NK-92 treated with Interleukin-12 subunit alpha and Interleukin-12 subunit beta, amount 100 ng/mL, for 24 hours (cell line): ENCODE measurements at places on chromosomes 2 and 18.

GRCh38 chr2:69637923-69638322 lies 5.6 kb downstream of the AAK1 start:
- DNase-seq: no peak

DNA sequence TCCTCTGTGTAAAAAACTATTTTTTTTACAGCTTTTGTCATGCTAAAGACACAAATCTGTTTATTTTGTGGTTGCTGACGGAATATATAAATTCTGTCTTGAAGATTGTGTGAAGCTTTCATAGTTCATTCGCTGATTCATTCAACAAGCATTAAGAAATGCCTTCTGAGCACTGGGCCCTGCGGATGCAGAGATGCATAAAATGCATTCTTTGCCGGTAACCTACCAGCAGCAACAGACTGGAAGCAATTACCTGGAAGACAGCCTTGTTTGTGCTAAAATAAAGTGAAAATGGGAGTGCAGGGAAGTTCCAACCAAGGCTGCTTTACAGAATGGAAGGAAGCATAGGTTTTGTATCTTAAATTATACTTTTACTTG lies 119.7 kb downstream of the PMAIP1 start:
- no peak for DNase-seq

GRCh38 chr2:216031960-216032689 lies 18.8 kb upstream of the MREG start:
- no peak for DNase-seq

- no peak for DNase-seq
Measured at GRCh38 chr2:142315346-142315745, 184.5 kb upstream of the LRP1B start.

DNA sequence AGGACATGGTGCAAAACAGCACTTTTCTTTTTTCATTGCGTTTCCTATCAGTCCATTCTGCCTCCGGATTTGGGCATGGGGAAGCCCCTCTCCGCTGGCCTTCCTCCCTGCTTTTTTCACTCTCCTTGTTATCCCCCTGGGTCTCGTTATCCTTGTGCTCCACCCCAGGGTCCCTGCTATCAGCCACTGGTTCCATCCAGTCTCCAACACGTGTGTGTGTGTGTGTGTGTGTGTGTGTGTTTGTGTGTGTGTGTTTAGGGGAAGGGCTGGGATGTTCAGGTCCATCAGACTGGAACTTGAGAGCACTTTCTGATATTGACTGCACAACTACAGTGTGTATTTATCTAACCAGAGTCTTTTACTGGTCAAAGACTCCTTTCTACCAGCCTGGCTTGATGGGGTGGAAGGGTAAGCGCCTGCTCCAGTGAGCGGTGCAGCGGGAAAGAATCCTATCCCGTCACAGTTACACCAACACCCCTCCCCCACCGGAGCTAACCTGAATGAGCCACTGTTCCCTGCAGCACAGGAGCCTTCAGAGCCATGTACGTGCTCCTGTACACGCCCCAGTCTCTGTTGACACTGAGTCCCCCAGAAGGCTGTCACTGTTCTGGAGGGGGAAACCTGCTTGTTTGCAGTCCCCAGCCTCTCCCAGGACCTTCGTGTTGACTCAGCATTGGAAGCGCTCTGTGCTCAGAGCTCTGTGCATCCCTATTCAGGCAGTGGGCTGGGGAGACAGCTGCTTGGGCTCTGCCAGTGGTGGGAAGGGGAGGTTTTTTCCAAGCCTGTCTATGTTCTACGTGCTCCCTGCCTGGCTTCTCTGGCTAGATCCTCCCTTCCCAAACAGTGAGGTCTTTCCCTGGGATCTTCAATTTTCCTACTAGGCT lies 4.6 kb downstream of the INHA start:
- DNase-seq: no peak

- no peak for DNase-seq
Measured at GRCh38 chr18:9139400-9140039, 2.9 kb downstream of the ANKRD12 start.
